Type B pancreatic cell (in vitro differentiated cells): ENCODE measurements at places on chromosomes 3 and 15.

- H3K4me3 ChIP-seq: no peak overlapping the region
- no peak for DNase-seq
- no peak overlapping the region for H3K27ac ChIP-seq
- peaks cover 24% of the 10 kb centered on the region for H3K27me3 ChIP-seq
- H3K4me1 ChIP-seq: peaks cover 6% of the 10 kb centered on the region
Measured at GRCh38 chr15:69724333-69724732, 271.7 kb downstream of the RPLP1 start.

DNA sequence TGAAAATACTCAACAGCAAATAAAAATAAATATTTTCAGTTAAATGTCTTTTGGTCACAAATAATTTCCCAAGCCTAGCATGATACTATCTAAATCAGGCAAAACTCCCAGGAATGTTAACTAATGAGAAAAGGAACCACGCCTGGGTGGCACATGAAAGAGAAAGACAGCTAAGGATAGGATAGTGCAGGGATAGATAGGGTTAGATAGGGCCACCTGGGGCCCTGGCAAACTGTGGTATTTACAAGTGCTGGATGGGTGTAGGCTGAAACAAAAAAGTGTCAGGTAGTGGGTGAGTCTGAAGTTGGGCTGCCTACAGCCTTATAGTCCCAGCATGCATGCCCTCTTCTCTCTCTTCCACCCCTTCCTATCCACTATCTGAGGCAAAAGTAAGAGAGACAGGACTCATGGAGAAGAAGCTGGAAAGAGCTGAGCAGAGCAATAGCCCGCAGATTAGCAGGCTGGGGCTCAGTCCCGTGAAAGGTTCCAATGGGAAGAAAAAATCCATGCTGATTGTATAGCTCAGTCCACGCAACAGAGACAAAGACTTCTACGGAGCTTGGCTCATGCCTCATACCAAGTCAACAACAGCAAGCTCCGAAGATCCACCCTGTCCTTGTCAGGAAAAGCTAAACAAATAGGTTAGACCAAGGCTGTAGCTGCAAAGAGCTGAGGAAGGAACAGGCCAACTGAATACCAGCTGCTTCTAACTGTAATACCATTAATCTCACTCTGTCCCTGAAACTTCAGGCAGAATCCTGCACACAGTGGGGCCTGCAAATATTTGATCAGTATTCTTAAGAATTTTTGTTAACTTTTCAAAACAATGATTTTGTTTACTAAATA lies 342.1 kb upstream of the ATP11B start:
- no peak overlapping the region for H3K27ac ChIP-seq
- DNase-seq: no peak
- peaks cover 5% of the 10 kb centered on the region for H3K4me1 ChIP-seq
- no peaks in the 10 kb centered on the region for H3K27me3 ChIP-seq

DNA sequence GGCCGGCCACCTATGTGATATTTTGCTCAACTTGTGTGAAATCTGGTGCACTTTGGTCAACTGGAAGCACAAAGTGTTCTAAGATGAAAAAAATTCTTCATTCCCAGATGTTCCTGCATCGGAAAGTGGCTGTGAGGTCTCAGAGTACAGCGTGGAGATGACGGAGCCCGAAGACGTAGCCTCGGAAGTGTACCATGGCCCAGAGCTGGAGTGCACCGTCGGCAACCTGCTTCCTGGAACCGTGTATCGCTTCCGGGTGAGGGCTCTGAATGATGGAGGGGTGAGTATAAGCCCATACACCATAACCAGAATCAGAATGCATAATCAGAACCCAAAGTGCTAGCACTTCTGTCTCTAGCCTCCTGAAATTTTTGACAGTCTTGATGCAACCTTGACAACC lies 104.3 kb downstream of the GHSR start:
- no peak overlapping the region for H3K4me3 ChIP-seq
- no peaks in the 10 kb centered on the region for H3K4me1 ChIP-seq
- DNase-seq: no peak
- H3K36me3 ChIP-seq: peaks cover 10% of the 10 kb centered on the region

DNA sequence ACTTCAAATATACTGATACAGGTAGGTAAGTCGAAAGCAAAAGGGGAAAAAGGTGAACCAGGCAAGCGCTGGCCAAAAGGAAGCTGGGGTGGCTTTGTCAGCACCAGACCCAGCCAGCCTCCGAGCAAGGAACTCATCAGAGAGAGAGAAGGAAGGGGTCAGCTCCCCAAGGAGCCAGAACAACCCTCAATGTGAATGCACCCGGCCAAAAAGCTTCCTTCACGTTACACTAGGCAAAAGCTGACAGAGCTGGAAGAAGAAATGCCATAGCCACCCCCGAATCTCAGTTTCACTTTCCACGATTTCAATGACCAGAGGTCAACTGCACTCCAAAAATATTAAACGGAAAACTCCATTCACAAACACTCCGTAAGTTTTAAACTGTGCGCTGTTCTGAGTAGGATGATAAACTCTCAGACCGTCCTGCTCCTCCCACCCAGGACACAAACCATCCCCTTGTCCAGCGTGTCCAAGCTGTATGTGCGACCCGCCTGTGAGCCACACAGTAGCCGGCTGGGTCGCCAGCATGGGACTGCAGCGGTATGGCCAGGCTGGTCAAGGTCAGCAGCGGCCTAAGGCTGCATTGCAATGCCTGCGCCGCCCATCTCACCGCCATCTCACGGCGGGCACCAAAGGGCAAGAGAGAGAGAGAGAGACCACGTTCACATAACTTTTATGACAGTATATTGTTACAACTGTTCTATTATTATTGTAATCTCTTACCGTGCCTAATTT lies 29.7 kb downstream of the CYFIP1 start:
- no peak overlapping the region for H3K4me3 ChIP-seq
- no peak for DNase-seq
- peaks cover 3% of the 10 kb centered on the region for H3K36me3 ChIP-seq
- H3K27ac ChIP-seq: peak overlapping the region; percentile 46
- peaks cover 33% of the 10 kb centered on the region for H3K4me1 ChIP-seq
- H3K27me3 ChIP-seq: no peaks in the 10 kb centered on the region

DNA sequence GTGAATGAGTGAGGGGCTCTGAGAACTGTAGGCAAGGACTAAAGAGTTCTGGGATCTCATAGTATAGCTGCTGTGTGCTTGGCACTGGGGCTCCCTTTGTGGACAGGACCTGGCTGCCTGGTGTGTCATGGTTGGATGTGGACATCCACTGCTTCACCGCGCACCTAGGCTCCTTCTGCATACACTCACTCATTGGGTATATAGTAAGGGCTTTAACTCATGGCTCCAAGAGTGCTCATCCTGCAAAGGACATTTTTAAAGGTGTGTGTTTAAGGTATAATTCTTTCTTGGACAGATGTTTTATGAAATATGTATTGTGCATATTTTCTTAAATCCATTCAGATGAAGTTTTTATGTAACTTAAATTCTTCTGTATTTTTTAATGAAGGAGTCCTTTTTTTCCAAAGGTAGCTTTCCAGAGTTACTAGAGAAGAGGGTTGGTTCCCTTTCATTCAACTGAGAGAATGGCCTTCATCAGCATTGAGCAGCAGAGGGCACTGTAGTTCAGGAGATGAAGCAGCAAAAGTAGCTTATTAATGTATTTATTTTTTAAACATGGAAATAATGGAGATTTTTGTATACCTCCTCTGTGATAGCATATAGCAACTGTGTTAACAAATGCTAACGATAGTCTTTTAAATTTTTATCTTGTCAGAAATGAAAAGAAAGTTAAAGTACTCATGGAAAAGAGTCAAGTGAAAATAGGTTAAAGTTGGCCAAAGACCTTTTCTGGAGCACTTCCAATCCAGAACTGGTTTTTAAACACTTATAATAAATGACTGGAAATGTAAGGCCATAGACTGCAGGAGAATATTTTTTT lies 25.2 kb downstream of the OXNAD1 start:
- H3K27me3 ChIP-seq: no peaks in the 10 kb centered on the region
- H3K4me1 ChIP-seq: no peaks in the 10 kb centered on the region
- DNase-seq: no peak
- H3K36me3 ChIP-seq: peaks cover 22% of the 10 kb centered on the region

DNA sequence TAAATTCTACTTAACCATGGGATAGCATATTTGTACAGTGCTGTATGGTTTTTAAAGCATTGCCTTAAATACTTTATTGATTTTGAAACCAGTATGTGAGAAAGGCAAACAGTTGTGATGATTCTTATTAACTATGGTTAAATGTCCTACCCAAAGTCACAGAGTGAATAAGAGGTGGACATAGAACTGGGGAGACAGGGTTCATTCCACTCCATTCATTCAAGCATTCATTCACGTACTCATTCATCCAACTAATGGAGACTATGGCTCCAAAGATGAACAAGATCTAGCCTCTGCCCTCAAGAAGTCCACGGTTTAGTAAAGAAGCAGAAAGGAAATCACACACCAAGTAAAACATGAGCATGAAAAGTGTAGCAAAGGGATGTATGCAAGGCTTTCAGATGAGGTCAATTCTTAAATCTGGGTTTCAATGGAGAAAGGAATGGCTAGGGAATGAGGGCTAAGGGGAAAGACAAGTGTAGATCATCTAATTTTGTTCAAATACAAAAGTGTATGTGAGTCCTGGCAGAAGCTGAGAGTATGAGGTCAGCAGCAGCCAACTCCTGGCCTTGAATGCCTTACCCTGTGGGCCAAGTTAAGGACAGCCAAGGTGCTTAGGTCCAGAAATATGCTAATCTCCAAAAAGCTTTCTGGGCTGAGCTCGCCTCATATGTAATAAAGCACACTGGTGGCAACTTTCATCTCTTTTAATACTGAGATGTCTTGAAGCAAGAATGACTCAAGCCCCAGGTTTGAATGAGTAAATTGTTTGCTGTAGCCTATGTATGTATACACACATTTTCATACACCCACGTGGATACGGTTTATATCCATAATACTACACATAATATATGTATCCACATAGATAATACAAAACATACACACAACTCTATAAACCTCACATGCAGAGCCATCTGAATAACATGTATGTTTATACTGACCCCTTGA lies 4.3 kb downstream of the TNIK start:
- DNase-seq: no peak
- H3K4me3 ChIP-seq: peak overlapping the region; percentile 93
- peaks cover 34% of the 10 kb centered on the region for H3K4me1 ChIP-seq
- no peaks in the 10 kb centered on the region for H3K36me3 ChIP-seq
- H3K27me3 ChIP-seq: peaks cover 47% of the 10 kb centered on the region

- H3K27me3 ChIP-seq: no peaks in the 10 kb centered on the region
- peaks cover 21% of the 10 kb centered on the region for H3K4me1 ChIP-seq
- no peak overlapping the region for H3K4me3 ChIP-seq
- DNase-seq: no peak
Measured at GRCh38 chr3:178434206-178434805, 101.9 kb upstream of the KCNMB2 start.

DNA sequence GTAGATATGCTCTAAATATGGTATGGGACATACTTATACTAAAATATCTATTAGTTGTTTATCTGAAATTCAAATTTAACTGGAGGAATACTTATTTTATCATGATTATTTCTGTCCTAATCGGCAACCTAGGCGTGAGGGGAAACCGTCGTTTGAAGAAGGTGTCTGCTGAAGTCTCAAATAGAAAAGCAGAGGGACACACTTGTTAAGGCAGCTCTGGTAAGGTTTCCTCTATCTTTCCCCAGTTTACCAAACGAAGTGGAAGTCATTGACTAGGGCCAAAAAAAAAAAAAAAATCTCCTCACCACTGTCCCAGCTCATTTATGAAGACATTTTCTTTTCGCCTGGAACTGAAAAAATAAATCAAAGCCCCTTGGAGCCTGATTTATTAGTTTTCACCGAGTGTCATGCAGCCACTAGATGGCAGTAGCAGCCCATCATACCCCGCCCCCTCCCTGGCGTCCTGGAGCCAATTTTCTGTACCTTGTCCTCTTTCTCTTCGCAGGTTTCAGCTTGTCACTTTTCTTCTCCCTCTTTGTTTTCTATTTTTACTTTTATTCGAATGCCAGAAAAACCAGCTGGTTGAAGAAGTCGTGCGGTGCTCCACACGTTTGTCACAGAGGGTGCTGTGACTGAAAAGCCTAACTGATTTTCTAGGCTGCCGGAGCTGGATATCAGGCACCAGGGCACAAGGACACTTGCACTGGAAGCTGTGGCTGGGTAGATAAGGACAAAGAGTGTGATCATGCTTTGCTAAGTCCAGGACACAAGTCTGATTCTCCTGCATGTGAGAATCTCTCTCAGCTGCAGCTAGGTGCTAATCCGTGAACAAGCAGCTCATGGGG lies 238.7 kb downstream of the ZPLD1 start:
- H3K27me3 ChIP-seq: no peaks in the 10 kb centered on the region
- DNase-seq: peak; percentile 70
- H3K27ac ChIP-seq: peak overlapping the region; percentile 61
- peaks cover 8% of the 10 kb centered on the region for H3K4me1 ChIP-seq
- no peaks in the 10 kb centered on the region for H3K36me3 ChIP-seq

DNA sequence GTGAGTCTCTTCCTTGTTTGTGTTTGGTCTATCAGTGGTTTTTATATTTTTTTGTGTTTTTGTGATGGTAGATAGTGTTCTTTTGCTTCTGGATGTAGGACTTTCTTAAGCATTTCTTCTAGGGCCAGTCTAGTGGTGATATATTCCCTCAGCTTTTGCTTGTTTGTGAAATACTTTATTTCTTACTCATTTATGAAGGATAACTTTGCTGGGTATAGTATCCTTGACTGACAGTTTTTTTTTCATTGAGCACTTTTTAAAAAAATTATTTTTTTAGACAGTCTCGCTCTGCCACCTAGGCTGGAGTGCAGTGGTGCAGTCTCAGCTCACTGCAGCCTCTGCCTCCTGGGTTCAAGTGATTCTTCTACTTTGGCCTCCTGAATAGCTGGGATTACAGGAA lies 41.9 kb downstream of the NCK1 start:
- H3K4me1 ChIP-seq: peaks cover under 1% of the 10 kb centered on the region
- H3K27me3 ChIP-seq: no peaks in the 10 kb centered on the region
- H3K27ac ChIP-seq: no peak overlapping the region
- no peak for DNase-seq
- peaks cover 39% of the 10 kb centered on the region for H3K36me3 ChIP-seq

DNA sequence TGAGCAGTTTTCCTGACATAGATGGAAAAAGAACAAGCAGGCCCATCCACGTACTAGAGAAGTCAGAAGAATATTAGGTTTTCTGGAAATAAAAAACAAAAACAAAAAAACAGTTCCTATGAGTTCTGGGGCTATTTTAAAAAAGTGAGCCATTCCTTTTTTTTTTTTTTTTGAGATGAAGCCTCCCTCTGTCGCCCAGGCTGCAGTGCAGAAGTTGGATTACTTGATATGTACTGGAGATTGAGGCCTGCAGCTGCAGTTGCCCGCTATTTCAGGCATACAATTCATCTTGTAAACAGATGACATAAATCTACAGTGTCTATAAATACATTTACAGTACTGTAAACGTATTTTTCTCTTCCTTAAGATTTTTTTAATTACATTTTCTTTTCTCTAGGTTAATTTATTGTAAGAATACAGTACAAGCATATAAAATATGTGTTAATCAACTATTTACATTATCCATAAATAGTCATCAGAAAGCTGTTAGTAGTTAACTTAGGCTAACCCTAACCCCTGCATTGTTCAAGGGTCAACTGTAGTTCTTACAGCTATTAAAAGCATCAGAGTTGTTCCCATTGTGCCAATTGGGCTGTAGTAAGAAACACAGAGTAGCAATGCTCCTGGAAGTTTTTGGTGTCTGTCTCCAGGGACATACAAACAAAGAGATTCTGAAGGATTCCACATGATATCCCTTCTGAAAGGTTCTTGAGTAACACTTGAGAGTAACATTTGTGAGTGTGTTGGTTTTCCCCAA lies 11.2 kb upstream of the ACTL6A start:
- no peaks in the 10 kb centered on the region for H3K27me3 ChIP-seq
- H3K4me3 ChIP-seq: no peak overlapping the region
- H3K27ac ChIP-seq: no peak overlapping the region
- no peaks in the 10 kb centered on the region for H3K4me1 ChIP-seq
- no peak for DNase-seq

- peaks cover 13% of the 10 kb centered on the region for H3K4me1 ChIP-seq
- no peaks in the 10 kb centered on the region for H3K27me3 ChIP-seq
Measured at GRCh38 chr3:64501298-64501906, 186.4 kb downstream of the ADAMTS9 start.
